Cardiac atrium fibroblast (primary cell): ENCODE measurements at places on chromosomes 11 and 22. TPM values are rescaled to one million over a fixed set of nuclear protein-coding genes. Genes with fewer than 3 reads are reported as not detected.

TMEM134 gene
- total RNA-seq = 32.7 and 46.2 TPM in 2 replicates

GGT5 gene
- 173 and 218 TPM in 2 replicates for total RNA-seq

SAMM50 gene
- 42.8 and 42.9 TPM in 2 replicates for total RNA-seq

DDI1 gene
- total RNA-seq = not detected in 2 replicates

LRRC55 gene
- total RNA-seq = not detected in 2 replicates

CABP4 gene
- total RNA-seq = not detected in 2 replicates

ROBO4 gene
- 25.6 and 32.9 TPM in 2 replicates for total RNA-seq

MRGPRX4 gene
- total RNA-seq = not detected in 2 replicates
